ENCODE measurements at places on chromosomes 7 and 10.

DNA sequence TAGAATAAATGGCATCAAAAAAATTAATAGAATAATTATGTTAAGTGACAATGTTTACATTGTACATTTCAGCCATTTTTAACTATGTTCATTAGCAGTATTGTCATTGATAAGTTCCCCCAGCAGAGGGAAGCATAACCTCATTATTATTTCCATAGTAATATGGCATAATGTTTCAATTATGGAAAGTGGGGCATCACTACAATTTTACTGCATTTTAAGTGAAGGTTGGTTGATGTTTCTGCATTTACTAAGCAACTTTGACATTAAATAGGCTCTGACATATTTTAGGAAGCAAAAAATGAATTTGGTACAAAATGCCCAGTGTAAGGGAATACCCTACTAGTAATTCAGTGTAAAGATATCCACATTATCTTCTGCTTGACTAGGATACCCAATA is 218.3 kb downstream of the SEMA3A start:
- peak; percentile 53 for DNase-seq

DNA sequence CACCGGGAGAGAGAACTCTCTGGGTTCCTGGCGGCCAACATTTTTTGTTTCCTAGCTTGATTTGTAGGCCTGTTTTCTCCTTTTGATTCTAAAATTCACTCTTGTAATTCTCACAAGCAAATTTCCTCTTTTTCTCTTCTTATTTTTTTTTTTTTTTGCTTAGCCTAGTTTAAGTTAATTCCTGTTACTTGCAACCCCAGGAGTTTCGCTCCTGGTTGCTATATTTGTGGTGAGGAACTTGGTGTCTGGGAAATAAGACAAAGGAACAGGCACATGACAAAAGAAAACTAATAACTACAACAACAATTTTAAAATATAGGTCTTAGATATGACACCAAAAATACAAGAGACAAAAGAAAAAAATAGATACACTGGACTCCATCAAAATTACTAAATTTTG is 6.7 kb downstream of the AOAH start:
- no peak for DNase-seq

DNA sequence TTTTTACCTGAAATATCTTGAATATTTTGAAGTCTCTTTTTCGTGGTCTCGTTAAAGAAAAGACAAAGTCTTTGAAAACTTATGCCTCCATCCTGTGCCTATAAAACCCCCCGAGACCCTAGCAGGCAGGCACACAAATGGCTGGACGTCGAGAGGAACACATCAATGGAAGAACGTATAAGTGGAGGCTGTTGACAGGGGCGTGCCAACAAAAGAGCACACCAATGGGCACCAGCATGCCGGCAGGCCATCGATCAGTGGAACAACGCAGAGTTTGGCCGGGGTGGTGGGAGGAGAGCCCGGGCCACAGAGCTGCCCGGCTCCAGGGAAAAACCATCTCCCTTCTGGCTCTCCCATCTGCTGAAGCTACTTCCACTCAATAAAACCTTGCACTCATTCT is 24.7 kb downstream of the ENKUR start:
- DNase-seq: no peak

DNA sequence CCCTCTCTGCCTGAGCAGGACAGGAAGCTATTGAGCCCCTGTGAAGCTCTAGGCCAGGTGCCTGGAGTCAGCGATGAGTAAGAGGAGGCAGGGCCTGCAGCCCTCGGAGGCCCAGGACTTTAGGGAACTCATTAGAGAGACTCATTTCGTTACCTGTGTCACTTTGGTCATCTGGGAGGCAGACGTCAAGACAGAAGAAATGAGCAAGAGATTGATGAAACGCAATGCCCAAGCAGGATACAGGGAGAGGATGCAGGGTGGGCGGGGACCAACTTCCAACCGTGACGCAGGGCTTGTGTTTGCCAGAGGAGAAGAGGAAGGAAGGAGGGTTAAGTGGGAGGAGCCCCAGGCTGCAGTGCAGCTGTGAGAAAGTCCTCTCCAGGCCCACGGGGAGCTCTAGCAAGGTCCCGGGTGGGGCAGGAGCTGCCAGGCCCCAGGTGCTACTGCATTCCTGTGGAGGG is 26.4 kb upstream of the GNA12 start:
- DNase-seq: peak; percentile 84

DNA sequence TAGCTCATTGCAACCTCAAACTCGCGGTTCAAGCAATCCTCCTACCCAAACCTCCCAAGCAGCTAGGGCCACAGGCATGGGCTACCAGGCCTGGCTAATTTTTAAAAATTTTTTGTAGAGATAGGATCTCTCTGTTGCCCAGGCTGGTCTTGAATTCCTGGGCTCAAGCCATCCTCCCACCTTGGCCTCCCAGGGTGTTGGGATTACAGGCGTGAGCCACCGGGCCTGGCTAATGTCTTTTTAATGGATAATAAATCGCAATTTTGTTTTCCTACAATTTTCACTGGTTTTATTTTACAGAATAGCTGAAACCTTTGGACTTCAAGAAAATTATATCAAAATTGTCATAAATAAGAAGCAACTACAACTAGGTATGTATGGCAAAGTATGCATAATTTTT is 10.9 kb downstream of the NUB1 start:
- DNase-seq: no peak

GRCh38 chr10:109474261-109474660 is 449.1 kb downstream of the XPNPEP1 start:
- DNase-seq: no peak

DNA sequence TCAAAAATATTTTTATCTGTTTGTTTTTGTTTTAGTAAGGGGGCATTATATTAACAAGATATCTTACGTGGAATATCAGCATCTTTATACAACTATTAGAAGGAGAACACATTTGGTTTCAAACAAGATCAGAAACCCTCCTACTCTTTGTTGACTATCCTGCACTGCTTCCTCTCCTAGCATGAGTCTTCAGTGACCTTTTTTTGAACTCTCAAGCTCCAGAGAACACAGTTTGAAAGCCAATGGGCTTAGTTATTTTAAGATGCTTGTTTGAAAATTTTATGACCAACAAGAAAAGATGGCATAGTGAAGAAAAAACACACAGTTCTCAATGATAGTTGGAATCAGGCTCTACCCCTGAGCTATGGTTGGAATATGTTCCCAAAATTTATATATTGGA is 37.2 kb upstream of the RTKN2 start:
- DNase-seq: no peak

DNA sequence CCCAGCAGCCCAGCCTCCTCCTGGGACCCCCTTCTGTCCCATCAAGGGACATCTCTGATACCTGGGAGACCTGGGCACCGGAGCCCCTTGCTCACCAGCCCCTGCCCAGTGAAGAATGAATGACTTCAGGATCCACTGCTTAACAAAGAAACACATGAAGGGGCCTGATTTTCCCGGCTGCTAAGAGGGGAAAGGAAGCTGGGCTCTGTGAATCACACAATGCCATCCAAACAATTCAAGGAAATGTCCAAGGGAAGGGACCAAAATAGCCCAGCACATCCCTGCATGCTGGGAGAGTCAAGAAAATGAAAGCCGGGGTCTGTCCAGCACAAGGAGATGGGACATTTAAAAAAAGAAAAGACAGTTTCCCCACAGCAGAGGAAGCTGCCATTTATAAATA is 128.7 kb upstream of the JCAD start:
- DNase-seq: no peak

DNA sequence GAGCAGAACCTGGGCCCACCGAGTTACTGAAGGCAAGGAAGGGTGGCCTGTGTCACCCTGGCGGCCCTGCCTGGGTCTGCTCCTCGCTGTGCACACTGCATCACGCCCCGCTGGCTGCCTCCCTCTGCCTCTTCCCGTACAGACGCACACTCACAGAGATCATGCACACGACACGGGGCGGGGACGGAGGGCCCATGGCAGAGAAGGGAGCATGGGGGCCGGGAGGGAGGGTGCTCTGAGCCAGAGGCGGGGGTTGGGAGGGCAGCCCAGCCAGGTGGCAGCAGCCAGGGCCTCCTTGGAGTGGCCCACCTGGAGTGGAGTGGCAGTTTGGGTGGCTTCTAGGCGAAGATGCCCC is 16.6 kb downstream of the BUD23 start:
- DNase-seq: no peak

- DNase-seq: no peak
Measured at GRCh38 chr7:101690061-101690460, 61.0 kb upstream of the MYL10 start.

GRCh38 chr7:112453505-112454171 is 3.4 kb downstream of the IFRD1 start:
- DNase-seq: no peak

GRCh38 chr10:110723224-110723891 is 79.2 kb downstream of the RBM20 start:
- DNase-seq: no peak

GRCh38 chr10:61350794-61351193 is 102.4 kb downstream of the TMEM26 start:
- no peak for DNase-seq

GRCh38 chr10:48633381-48634197 is 28.7 kb upstream of the ARHGAP22 start:
- no peak for DNase-seq

DNA sequence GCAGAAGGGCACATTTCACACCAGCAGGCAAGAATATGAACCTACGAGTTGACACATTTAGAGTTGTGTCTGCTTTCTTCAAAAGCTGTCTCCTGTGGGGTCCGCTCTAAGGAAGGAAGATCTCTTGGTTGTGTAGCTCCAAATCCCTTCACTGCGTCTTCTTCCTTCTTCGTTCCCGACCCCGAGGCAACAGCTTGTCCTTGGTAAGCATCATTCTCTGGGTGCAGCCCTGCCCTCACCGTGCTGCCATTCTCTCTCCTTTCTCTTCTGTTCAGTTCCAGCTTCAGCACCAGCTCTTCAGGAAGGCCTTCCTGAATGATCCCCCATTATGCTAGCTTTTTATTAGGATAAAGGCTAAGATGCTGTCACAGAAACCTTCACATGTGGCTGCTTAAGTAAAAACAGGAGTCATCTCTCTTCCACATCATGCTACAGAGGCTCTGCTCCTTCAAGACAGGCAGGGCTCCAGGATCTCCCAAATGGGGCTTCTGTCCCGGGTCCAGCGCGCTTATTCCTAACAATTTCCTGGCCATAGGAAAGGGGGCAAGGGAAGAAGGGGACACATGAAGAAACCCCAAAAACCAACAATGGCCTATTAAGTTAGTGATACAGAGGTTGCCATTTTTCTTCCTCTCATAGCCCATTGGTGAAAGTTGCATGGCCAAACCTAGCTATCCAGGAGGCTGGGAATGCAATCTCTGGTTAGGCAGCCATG is 52.2 kb upstream of the SHH start:
- no peak for DNase-seq

DNA sequence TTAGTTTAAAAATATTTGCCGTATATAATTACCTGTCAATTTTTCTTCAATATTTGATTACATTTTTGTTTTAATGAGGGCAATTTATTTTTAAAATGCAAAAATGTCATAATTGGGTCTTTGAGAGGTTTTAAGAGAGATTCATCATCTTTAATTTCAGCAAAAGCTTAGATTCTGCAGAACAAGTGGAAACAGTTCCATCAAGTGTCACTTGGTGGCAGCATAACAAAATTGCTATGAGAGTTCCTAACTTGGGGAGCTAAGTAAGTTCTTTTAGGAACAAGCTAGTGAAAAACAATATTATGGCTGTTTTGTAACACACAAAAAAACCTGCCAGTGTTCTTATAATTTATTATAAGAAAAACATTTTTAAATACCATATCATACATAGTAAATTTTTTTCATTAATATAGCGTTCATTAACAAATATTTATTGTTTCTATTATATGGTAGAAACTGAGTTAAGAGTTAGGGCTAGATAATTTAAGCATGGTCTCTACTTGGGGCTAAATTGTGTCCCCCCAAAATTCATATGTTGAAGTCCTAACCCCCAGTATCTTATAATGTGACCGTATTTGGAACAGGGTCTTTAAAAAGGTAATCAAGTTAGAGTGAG is 155.2 kb downstream of the MAGI2 start:
- peak; percentile 64 for DNase-seq

- DNase-seq: no peak
Measured at GRCh38 chr7:71618278-71618677, 486.3 kb downstream of the GALNT17 start.

DNA sequence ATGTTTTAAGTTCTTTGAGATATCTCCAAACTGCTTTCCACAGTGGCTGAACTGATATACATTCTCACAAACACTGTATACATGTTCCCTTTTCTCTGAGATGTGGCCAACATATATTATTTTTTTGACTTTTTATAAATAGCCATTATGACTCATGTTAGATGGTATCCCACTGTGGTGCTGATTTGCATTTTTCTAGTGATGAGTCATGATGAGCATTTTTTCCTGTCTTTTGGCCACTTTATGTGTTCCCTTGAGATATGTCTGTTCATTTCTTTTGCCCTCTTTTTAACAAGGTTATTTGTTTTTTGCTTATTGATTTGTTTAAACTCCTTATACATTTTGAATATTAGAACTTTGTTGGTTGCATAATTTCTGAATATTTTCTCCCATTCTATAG is 1055.1 kb downstream of the NXPH1 start:
- peak; percentile 16 for DNase-seq

DNA sequence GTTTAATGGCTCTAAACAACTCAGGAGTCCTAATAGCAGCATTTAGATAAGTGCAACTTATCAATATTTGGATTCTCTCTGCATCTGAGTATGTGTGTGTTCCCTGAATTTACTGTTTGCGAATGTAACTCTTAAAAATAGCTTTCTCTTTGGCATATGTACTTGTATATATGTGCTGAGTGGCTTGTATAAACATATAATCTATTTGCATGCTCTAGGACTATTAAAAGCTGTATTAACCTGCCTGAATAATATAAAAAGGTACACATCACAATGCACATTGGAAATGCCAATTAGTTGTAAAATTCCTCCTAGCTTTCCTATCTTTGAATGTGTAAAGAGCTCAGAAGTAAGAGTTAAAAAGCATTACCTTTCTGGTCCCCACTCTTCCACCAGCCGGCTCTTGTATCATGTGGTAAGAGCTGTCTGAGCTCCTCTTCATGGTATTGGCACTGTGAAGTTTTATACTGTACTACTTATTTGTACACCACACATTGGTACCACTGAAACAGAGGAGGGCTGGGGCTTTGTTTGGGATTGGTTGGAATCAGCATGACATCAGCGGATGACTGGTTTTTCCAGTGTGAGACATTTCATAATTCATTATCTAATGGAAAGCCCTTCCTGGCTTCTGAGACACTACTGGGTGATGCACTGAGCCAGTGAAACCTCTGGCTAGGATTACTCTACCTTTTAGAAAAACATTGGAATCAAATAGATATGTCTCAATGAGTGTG is at the start of gene INHBA:
Gene INHBA, minus strand, starts transcription at position 456 of the 737 bp plus-strand sequence. CDS start 2,716 bp downstream, outside the sequence.
- peak; percentile 12 for DNase-seq

DNA sequence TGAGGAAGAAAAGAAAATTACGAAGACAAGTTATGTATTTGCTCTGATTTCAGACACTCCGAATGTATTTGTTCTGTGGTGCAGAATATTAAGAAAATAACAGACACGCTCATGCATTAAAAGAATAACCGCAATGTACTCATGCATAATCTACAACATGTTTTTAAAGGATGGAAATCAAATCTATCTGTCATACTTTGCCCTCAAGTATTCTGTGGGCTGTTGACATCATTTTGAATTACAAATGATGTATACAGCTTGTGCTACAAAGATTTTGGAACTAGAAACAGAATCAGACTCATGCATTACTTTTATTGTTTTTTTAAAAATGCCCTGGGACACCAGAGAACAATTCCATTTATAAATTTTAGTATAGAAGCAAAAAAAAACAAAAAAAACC is 69.9 kb downstream of the APBB1IP start:
- DNase-seq: no peak

- no peak for DNase-seq
Measured at GRCh38 chr10:112775381-112775780, 174.7 kb upstream of the TCF7L2 start.

GRCh38 chr10:122388287-122388997 is 13.9 kb downstream of the PLEKHA1 start:
- DNase-seq: no peak

- DNase-seq: no peak
Measured at GRCh38 chr7:100464210-100464660, at the start of gene SPACDR. SPACDR (minus strand) TSS chr7:100464260; CDS start chr7:100464025, 235 bp downstream.
